ENCODE measurements at places on chromosomes 13 and 19. TPM values are rescaled to one million over a fixed set of nuclear protein-coding genes. Genes with fewer than 3 reads are reported as not detected.

GRCh38 chr19:33547676-33548075 lies 26.1 kb upstream of the PEPD start:
- no peak for DNase-seq

The PTGER1 gene
- total RNA-seq: 0.74 TPM

DNA sequence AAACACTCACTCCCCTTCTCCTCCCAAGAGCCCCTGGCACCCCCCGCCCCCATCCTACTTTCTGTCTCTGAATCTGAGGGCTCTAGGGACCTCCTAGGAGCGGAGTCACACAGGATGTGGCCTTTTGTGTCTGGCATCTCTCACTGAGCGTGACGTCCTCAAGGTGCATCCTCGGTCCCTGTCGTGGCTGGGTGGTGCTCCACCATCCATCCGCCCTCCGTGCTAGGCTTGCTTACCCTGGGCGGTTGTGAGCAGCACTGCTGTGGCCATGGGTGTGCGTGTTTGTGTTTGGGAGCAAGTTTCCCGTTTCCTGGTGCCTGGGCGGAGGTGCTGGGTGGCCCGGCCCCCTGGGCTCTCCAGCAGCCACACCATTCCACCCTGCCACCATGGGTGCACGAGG lies 12.2 kb downstream of the PLEKHJ1 start:
- DNase-seq: no peak

The ZNF534 gene
- total RNA-seq: not detected

DNA sequence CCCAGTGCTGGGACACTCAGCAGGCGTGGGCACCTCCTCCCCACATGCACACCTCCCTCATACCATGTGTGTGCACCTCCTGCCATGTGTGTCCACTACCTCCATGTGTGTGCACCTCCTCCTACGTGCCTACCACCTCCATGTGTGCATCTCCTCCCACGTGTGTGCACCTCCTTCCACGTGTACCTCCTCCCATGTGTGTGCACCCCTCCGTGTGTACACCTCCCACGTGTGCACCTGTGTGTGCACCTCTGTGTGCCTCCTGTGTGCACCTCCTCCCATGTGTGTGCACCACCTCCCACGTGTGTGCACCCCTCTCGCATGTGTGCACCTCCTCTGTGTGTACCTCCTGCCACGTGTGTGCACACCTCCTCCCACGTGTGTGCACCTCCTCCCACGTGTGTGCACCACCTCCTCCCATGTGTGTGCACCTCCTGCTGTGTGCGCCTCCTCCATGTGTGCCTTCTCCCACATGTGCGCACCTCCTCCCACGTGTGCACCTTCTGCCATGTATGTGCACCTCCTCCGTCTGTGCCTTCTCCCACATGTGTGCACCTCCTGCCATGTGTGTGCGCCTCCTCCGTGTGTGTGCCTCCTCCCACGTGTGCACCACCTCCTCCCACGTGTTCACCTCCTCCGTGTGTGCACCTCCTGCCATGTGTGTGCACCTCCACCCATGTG lies 6.1 kb upstream of the C13orf46 start:
- no peak for DNase-seq

The KIR2DL1 gene
- not detected for total RNA-seq

DNA sequence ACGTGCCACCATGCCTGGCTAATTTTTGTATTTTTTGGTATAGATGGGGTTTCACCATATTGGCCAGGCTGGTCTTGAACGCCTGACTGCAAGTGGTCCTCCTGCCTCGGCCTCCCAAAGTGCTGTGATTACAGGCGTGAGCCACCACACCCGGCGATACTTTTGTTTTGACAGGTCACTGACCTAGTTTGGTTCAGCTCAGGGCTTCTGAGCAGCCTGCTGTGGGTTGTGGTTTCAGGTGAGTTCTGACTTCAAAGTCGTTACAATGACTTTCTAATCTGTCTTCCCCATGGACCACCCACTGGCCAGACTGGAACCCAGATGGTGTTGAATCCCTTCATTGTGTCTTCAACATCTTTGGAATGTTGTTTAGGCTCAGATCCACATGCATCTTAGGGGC lies 73.8 kb downstream of the TRPM4 start:
- DNase-seq: no peak

DNA sequence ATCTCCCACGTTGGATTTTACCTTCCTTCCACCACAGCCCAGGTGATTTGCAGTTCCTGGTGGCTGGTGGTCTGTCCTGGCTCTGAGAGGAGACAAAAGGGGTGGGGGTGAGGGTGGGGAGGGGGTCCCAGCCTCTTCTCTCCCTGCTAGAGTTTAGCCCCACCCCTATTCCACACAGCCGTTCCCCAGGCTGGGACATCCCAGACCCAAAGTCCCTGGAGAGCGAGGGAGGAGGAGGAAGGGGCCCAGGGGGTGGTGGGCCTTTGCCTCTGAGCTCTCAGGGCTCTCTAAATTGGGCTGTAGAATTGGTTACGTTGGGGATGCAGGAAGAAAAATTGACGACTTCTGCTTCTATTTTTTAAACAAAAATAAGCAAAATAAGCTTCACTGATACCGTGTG lies 81.9 kb downstream of the SLC6A16 start:
- no peak for DNase-seq

- no peak for DNase-seq
Observed at GRCh38 chr13:114019367-114019766, 45.5 kb upstream of the C13orf46 start.

DNA sequence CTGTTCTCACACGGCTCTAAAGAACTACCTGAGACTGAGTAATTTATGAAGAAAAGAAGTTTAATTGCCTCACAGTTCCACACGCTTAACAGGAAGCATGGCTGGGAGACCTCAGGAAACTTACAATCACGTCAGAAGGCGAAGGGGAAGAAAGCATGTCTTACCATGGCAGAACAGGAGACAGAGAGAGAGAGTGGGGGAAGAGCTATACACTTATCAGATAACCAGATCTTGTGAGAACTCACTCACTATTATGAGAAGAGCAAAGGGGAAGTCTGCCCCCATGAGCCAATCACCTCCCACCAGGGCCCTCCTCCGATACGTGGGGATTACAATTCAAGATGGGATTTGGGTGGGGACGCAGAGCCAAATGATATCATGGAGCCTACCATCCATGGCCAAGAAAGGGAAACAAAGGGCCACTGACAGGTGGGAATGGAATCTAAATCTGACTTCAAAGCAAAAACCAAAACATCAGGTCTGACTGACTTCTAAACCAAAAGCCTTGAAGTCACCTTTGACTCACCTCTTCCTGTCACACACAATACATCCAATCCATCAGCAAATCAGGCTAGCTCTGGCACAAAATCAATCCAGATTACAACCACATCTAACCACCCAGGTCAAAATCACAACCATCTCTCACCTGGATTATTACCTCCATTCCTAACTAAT lies 189.7 kb downstream of the ENOX1 start:
- no peak for DNase-seq

GRCh38 chr19:30498707-30499106 lies 126.5 kb downstream of the ZNF536 start:
- no peak for DNase-seq

- DNase-seq: no peak
Observed at GRCh38 chr13:23350009-23350408, 83.5 kb downstream of the SACS start.

The FUT6 gene
- not detected for total RNA-seq

DNA sequence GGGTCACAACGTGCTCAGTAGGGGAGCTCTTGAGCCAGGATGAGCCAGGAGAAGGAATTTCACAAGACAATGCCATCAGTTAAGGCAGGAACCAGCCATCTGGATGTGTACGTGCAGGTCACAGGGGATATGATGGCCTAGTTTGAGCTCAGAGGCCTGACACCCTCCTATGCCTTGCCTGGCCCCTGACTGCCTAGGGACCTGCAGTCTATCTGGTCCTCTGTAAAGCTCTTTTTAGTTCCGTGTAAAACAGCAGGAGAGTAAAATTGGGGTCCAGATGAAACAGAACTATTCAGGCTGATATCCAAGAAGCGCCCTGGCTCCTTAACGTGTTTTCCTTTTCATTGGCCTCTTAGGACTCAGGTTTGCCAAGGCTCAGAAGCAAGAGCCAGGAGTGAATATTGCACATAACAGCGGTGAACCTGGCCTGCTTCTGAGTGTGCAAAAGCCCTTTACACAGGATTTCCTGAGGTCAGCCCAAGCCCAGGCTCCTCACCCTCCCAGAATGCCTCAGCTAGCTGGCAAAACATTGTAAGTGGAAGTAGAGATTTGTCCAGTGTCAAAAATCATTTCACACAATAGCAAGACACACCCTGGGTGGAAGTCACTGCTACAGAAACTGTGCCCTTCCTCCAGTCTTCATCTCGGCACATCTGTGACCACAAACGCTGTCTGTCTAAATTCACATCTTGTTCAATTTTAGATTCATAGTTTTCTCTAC lies 777.2 kb downstream of the UQCRFS1 start:
- no peak for DNase-seq

The UGGT2 gene
- 35.5 TPM for total RNA-seq

DNA sequence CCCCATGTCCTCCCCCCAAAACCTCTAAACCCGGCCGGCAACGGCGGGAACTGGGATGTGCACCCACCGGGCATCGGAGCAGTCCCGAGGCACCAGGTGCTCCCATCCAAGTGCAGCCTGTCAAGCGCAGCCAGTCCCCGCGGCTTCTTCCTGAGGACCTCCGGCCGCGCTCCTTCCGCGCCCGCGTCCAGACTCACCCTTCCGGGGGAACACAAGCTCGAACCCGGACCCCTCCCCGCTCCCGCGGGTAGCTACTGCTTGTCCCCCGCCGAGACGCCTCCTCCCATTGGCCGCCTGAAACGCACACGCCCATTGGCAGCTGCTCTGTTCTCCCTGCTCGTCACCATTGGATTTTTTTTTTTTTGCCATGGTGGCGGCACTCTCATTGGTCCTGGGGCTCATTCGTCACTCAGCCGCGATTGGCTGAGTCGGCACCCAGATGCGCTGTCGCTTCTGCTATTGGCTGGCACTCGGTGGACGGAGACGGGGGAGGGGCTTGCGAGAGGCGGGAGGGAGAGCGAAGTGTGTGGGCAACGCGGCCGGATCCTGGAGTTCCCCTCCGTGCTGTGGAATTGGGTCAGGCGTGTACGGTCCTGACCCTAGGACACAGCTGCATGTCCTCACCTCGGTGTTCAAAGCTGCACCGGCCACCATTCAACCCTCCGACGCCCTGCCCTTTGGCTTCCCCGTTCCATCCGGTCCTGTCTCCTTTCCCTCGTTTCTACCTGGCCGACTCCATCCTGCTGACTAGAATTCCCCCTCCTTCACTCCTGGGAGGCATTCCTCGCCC lies at the start of gene TYK2:
TYK2 (minus strand) TSS at position 260 of the 790 bp plus-strand sequence. CDS start 2,166 bp downstream, outside the sequence.
- peak; percentile 97 for DNase-seq

Measured in Caco-2 (cell line).